ENCODE measurements at places on chromosomes 6 and 20.

- no peak for DNase-seq
Observed at GRCh38 chr6:149264629-149265028, 52.9 kb upstream of the TAB2 start.

- DNase-seq, result no peak
Observed at GRCh38 chr6:11785415-11785773, 6.8 kb upstream of the ADTRP start.

GRCh38 chr6:47064274-47064673 is 22.1 kb upstream of the ADGRF1 start:
- no peak for DNase-seq

GRCh38 chr6:35454391-35455110 is 2.4 kb downstream of the FANCE start:
- DNase-seq, result no peak

DNA sequence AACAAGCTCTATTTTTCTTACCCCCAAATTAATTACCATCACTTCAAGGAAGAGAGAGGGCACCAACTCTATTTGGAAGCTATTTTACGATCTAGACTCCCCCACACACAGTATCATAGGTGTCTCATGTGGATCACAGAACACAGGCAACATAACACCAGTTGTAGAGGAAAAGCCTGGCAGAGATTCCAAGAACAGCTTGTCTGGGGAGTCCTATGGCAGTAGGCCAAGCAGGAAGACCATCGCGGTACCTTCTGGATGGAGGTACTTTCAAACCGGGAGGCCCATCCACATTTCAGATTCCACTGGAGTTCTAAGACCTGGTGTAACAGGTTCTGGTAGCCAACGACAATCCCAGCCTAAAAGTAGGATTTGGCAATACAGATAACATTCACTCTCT is 37.6 kb upstream of the SPDEF start:
- DNase-seq, result no peak

DNA sequence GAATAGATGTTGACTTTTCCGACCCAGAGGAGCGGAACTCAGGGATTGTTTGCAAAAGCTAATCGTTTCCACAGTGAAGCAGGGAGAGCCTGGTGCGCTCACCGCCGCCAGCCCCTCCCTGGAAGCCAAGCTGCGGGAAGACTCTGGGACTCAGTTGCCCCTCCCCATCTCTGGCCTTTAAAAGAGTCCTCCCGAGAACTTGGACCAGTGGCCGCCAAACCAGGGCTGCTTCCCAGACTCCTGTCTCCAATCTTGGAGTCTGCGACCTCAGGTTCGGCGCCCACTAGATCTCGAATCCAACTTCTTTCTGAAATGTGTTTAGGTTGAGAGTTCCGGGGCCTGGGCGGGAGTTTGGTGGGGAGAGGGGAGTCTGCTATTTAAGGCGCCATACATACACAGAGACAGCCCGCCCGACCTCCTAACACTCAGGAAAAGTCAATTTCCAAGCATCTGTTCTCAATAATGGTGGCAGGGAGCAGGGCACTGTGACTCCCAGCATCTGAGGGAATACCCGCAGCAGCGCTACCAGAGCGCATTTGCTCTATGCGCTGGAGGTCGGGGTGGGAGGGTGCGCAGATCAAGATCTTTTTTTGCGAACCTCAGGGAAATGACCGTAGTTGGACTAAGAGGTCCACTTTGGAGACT is 800 bp upstream of the GRIK2 start:
- DNase-seq, result no peak

DNA sequence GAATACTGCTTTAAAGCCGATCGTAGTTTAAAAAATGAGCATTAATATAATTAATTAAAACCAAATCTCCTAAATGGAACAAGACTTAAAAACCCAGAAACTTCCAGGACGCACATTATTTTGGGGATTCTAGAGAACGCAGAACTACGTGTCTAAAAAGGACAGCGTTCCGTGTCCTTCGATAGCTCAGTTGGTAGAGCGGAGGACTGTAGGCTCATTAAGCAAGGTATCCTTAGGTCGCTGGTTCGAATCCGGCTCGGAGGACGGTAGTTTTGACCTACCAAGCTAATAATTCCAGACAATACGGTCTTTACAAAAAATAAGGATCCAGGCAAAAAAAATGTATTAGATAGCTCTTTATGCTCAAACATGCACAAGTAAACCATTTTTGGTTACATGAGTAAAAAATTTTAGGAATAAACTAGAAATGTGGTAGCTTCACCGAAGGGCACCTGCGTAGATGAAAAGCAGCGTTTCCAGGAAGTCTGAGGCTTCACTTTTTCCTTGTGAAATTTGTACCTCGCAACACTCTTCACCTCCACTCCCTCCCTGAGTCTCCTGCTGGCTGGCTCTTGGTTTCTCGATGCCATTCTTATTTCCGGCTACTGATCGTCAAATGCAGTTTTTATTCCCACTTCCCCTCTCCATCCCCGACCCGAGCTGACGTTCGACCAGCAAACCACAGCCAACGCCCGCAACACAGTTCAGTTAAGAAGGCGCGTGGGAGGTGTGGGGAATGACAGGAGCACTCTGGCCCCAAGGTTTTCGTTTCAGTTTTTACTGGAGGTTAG is 19.6 kb upstream of the ABT1 start:
- peak; percentile 90 for DNase-seq

- DNase-seq, result peak; percentile 30
Observed at GRCh38 chr6:114747995-114748625, 405.3 kb upstream of the HS3ST5 start.

DNA sequence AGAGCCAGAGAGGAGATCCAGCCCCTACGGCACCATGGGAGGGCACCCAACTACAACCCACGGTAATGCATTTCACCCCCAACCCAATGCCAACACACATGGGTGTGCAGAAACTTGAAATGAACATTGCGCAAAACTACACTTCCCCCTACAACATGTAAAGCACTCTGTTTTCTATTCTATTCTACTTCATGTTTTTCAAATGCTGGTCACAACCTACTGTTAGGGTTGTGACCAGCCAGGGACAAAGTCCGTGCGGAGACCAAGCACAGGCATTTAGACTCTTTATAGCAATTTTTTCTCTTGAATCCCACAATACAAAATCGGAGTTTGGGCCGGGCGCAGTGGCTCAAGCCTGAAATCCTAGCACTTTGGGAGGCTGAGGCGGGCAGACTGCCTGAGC is 90.6 kb downstream of the MRPL14 start:
- DNase-seq, result no peak

DNA sequence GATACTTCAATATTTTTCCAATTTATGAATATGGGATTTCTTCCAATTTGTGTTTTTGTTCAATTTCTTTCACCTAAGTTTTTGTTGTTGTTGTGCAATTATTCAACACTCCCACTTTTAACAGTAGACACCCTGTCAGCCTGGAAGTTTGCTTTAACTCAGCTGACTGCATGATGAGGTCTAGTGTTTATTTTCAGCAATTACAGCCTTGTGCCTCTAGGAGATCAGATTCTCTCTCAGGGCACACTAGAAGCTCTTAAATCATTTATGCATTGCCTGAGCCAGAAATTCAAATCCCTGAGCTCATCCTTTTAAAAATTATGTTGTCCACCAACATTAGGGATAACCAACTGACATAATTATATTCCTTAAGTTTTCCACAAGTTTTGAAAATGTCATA is 85.7 kb downstream of the MRAP2 start:
- no peak for DNase-seq

DNA sequence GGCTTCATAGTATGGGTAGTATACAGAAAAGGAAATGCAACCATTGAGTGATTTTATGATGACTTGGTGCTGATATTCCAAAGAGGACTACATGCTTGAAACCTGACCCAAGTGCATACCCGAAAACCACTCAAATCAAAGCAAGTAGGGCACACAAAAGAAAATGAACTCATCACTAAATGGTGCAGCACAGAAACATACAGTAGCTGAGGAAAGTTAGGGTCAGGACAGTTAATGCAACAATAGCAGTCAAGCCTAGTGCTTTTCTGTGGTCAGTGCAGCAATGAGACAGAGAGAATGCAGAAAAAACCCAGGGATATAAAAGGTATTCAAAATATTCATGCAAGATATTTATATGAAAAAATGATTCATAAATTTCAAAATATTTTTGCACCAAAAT is 711.1 kb downstream of the EPHA7 start:
- no peak for DNase-seq

DNA sequence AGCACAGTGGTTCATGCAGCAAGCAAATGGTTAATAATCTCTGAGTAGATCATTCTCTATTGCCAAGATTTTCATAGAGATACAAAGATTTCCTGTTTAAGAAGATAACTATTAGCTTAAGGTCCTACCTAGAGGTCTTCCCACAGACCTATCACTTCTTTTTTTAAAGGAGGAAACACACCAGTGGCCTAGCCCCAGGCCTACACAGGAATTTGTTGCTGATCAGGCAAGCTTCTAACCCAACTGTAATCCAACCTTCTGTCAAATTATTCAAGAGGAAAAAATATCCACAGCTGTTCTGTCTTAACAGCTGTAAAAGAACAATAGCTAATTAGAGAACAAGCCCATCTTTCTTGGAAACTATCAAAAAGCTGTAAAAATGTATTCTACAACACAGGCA is 332.8 kb downstream of the BTBD9 start:
- DNase-seq, result peak; percentile 9

DNA sequence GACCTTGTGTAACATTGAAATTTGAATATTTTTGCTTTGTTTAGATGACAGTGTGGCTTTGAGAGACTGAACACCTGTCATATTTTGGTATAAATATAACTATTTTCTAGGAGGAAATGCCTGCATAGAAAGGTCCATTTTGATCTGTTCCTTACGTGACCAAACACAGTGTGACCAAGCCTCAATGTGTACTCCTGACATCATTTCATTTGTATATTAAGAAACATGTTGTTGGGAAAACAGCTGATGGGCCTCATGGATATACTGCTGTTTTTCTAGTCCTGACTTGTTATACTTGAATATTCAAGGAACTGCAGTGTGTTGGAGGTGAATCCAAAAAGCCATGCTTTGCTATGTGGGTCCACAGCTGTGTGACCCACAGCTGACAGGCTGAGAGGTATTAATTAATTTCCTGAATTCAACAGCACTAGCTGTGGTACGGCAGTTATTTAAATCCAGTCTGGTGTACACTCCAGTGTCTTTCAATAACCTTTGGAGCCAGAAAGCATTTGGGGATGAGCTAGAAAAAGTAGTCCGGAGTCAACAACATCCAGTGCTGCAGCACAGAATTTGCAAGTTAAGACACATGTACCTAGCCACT is 18.9 kb downstream of the NCOA7 start:
- no peak for DNase-seq

- no peak for DNase-seq
Observed at GRCh38 chr20:21326700-21327099, 23.6 kb downstream of the XRN2 start.

GRCh38 chr6:94045099-94045829 is 625.9 kb upstream of the EPHA7 start:
- no peak for DNase-seq

- no peak for DNase-seq
Observed at GRCh38 chr20:33132513-33133372, 35.2 kb upstream of the BPIFA2 start.

DNA sequence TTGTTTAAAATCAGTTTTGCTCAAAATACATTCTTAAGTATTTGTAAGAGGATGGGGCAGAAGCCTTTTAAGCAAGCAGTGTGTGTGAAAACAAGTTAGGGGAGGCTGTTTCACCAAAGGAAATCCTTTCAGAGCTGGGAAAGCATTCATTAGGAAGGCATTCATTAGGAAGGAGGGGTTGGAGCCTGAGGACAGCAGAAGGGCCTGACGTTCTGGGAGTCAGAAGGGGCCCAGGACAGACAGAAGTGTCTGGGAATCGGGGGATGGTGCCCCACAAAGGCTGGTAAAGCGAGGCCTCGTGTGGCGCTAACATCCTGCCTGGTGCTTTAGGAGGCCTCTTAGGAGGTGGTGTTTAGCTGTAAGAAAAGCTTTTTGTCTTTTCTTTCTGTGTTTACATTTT is 80.6 kb upstream of the NXT1 start:
- DNase-seq, result no peak
